ENCODE measurements at places on chromosomes 5 and 9.

DNA sequence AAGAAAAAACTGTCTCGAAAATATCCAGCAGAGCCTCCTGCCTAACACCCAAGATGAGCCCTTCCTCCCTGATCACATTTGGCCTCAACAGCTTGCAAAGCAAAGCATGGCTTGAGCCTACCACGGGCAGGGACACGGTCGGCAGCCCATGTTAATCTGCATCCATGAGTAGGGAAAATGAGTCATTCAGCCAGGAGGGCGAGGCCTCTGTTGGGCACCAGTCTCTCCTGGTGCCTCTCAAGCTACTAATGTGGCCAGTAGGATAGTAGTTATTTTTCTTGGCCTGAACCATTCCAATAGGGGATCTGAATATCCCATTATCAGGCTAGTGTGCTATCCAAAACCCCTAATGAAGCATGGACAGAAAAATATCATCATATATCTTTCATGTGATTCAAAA lies 43.0 kb upstream of the SHB start:
- H3K27me3 ChIP-seq, result peaks cover 2% of the 10 kb centered on the region
- no peaks in the 10 kb centered on the region for H3K4me1 ChIP-seq
- H3K36me3 ChIP-seq, result no peaks in the 10 kb centered on the region
- no peak overlapping the region for H3K27ac ChIP-seq

DNA sequence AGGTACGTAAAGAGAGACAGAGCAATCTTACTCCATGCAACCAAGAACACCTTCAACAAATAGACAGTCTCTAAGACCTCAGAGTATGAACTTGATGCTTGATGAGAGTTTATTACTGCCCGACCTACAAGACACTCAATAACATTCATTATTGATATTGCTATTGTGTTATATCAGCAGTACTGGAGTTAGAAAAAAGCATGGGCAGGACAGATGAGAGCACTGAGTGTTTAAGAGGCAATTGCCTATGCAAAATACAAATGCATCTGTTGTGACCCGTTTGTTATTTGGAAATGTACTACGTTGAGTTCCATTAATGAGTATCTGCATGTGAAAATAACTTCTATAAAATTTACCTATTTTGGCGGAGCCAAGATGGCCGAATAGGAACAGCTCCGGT lies 8.1 kb upstream of the MARCOL start:
- DNase-seq, result no peak
- H3K36me3 ChIP-seq, result no peaks in the 10 kb centered on the region
- H3K27me3 ChIP-seq, result peaks cover 2% of the 10 kb centered on the region
- no peak overlapping the region for H3K4me3 ChIP-seq
- H3K27ac ChIP-seq, result no peak overlapping the region
- H3K4me1 ChIP-seq, result no peaks in the 10 kb centered on the region

- H3K27ac ChIP-seq, result peak overlapping the region; percentile 59
- no peak for DNase-seq
- no peak overlapping the region for H3K4me3 ChIP-seq
- no peaks in the 10 kb centered on the region for H3K27me3 ChIP-seq
- H3K36me3 ChIP-seq, result no peaks in the 10 kb centered on the region
Observed at GRCh38 chr5:40430101-40430710, 249.5 kb upstream of the PTGER4 start.

GRCh38 chr9:71758785-71759184 lies 9.5 kb downstream of the CEMIP2 start:
- no peak overlapping the region for H3K4me3 ChIP-seq
- peaks cover 3% of the 10 kb centered on the region for H3K36me3 ChIP-seq
- H3K27me3 ChIP-seq, result no peaks in the 10 kb centered on the region
- H3K27ac ChIP-seq, result no peak overlapping the region
- no peak for DNase-seq

DNA sequence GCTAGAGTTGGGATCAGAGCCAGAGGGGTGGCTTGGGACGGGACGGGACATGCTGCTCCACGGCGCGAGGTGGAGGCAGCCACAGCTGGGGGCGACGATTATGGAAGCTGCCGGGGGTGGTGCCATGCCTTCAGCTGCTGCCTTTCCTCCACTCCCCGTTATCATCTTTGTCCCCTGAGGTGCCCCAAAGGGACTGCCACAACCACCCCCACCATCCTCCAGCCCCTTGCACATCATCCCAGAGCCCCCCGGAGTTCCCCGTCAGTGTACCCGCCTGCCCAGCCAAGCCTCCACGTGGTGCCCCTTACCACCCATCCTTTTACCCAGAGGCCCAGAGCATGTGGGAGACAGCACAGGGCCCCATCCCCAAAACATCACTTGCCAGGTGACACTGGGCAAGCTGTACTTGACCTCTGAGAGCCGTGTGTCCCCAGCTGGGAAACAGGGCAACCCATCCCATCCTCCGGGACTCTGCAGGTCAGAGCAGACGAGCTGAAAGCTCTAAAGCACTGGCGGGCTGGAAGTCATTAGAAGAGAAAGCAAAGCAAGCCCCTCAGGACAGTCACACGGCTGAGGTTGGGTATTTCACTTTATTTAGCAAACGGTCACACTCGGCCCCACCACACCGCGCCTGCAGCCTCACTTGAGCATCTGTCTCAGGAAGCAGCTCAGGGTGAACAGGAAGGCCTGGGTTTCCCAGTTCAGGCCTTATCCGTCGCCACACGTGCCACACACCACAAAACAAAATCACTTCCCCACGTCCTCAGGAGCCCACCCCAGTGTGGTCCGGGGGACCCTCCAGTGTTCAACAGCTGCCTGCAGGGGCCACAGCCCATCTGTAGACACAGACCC lies 19.5 kb upstream of the MXD3 start:
- H3K36me3 ChIP-seq, result peaks cover 89% of the 10 kb centered on the region
- peaks cover 6% of the 10 kb centered on the region for H3K4me1 ChIP-seq
- no peak overlapping the region for H3K27ac ChIP-seq
- no peaks in the 10 kb centered on the region for H3K27me3 ChIP-seq
- DNase-seq, result no peak
- H3K4me3 ChIP-seq, result no peak overlapping the region

GRCh38 chr9:128218518-128219389 lies 15.6 kb downstream of the DNM1 start:
- peaks cover 18% of the 10 kb centered on the region for H3K4me1 ChIP-seq
- no peaks in the 10 kb centered on the region for H3K36me3 ChIP-seq
- peak; percentile 95 for DNase-seq
- H3K4me3 ChIP-seq, result peak overlapping the region; percentile 77

GRCh38 chr5:117649821-117650220 lies 1075.2 kb upstream of the SEMA6A start:
- no peak overlapping the region for H3K4me3 ChIP-seq
- no peaks in the 10 kb centered on the region for H3K4me1 ChIP-seq
- no peaks in the 10 kb centered on the region for H3K36me3 ChIP-seq

All from CD14-positive monocyte (primary cell).